ENCODE measurements at places on chromosomes 3 and 15. TPM values are rescaled to one million over a fixed set of nuclear protein-coding genes. Genes with fewer than 3 reads are reported as not detected.

- DNase-seq, result no peak
Measured at GRCh38 chr3:146384786-146385185, 84.6 kb downstream of the PLSCR2 start.

Gene KLHL6
- 0.18 TPM for total RNA-seq

Gene GOLGA6L10
- 5.1 TPM for total RNA-seq

GRCh38 chr3:187616307-187616972 is 53.8 kb downstream of the SST start:
- peak; percentile 62 for DNase-seq

Gene UMPS
- 45.4 TPM for total RNA-seq

- DNase-seq, result no peak
Measured at GRCh38 chr3:100635273-100635701, 25.9 kb downstream of the ADGRG7 start.

Gene TEX55
- not detected for total RNA-seq

Data from WTC11 (cell line).